ENCODE measurements at places on chromosomes 7 and 10.

DNA sequence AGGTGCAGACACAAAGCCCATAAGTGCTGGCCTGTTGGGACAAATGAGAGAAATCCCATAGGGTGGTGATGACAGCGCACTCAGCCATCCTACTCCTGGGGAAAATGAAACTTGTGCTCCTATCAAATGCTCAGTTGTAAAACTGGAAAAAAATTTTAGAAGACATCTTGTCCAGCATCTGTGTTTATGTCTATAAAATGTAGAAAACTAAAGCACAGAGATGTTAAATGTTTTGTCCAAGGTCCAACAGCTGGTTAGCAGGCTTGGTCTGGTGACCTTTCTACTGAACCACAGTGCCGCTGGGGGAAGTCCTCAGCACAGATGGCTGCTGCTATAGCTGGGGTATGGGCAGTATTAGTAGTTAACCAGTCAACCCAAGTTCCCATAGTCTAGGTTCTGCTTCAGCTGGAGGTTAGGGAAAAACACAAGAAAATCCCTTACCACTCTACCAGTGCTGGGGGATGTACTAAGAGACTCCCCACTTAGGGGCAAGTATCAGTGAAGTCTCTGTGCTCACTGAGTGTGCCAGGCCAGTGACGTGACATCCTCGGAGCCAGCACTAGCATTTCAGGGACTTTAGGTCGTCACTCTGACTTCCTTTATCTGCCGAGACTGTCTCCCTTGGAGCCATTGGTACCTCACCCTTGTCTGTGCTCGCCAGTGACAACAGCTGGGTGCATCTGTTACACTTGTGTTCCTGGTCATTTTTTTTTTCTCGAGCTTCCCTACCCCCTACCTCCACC, 1.9 kb downstream of the TSPAN33 start:
- no peak for DNase-seq

DNA sequence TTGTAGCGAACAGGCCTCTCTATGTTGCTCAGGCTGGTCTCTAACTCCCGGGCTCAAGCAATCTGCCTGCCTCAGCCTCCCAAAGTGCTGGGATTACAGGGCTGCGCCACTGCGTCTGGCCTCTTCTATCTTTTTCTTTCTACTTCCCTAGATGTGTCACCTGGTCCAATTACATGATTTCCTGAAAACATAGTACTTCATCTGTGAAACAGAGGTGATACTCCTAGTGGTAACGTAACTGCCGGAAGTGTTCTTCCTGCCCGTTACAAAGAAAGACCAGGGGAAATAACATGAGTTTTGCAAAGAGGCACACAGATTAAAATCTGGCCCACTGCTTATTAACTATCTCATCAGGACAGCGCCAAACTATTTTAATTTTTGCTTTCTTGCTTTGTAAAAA, 18.4 kb upstream of the HGF start:
- DNase-seq, result no peak

DNA sequence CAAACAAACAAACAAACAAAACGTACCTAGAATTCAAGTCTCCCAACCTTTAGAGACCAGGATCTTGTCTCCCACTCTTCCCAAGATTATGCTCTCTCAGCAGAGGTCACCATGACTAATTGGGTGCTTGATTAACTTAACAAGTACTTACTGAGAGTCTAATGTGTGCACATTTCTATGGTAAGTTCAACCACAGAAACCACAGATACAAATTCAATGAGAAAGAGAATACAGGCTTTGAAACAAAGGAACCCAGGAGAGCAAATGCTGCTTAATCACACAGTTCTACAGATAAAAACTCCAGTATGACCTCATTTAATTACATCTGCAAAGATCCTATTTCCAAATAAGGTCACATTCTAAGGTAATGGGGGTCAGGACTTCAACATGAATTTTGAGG, 142.8 kb downstream of the DNAJC1 start:
- DNase-seq, result no peak

DNA sequence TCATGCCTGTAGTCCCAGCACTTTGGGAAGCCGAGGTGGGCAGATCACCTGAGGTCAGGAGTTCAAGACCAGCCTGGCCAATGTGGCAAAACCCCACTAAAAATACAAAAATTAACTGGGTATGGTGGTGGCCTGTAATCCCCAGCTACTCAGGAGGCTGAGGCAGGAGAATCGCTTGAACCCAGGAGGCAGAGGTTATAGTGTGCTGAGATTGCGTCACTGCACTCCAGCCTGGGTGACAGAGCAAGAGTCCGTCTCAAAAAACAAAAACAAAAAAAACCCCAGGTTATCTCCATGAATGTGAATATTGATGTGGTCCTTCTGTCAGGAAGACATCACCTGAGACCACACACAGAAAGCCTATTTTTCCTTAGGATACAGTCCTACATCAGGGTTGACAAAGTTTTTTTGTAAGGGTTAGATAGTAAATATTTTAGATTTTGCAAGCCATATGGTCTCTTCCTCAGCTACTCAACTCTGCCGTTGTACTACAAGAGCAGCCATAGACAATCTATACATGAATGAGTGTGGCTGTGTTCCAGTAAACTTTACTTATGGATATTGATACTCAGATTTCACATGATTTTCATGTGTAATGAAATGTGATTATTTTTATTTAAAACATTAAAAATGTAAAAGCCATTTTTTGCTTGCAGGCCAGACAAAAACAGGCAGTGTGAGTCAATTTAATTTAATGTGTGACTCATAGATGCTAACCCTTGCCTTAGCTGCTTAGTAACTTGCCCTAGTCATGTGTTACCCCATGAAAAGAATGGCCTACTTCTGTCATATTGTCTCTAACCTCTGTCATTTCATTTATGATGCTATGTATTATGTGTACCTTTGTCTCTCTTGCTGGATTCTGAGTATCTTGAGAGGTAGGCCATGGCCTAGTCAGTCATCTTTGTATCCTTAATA, 78.1 kb downstream of the TPST1 start:
- no peak for DNase-seq

GRCh38 chr7:74026903-74027682, 880 bp upstream of the ELN start:
- peak; percentile 68 for DNase-seq

DNA sequence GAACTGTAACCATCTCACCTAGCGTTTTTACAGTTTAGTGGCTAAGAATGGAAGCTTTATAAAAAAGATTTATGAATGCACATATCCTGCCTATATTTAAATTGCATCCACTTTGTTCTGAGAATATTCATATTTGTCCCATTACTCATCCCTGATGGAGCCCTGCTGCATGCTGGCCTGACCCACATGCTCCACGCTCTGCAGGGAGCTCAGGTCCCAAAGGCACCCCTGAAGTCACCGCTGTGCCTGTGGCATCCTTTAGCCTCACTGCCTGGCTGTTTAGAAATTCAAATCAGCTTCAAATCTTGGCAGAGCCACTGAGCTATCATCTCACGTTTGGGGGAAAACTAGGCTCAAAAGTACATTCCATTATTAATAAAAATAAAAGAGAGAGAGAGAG, 24.4 kb downstream of the C10orf90 start:
- no peak for DNase-seq

- no peak for DNase-seq
Observed at GRCh38 chr7:101172854-101173751, 7.0 kb downstream of the NAT16 start.

- no peak for DNase-seq
Observed at GRCh38 chr10:120806081-120806480, 45.1 kb upstream of the WDR11 start.

- DNase-seq, result peak; percentile 54
Observed at GRCh38 chr7:28754027-28754426, 204.1 kb downstream of the TRIL start.

DNA sequence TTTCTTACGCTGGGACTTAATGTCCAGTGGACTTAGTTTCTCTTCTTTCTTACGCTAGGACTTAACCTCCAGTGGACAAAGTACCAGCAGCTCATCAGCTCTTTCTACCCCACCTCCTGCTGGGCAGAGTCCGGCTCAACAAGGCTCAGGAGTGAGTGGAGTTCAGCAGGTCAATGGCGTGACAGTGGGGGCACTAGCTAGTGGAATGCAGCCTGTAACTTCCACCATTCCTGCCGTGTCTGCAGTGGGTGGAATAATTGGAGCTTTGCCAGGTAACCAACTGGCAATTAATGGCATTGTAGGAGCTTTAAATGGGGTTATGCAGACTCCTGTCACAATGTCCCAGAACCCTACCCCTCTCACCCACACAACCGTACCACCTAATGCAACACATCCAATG, 199.7 kb downstream of the MLLT10 start:
- DNase-seq, result no peak

GRCh38 chr7:112453505-112454171, 3.4 kb downstream of the IFRD1 start:
- peak; percentile 87 for DNase-seq

- no peak for DNase-seq
Observed at GRCh38 chr7:114466917-114467316, 52.3 kb downstream of the FOXP2 start.

DNA sequence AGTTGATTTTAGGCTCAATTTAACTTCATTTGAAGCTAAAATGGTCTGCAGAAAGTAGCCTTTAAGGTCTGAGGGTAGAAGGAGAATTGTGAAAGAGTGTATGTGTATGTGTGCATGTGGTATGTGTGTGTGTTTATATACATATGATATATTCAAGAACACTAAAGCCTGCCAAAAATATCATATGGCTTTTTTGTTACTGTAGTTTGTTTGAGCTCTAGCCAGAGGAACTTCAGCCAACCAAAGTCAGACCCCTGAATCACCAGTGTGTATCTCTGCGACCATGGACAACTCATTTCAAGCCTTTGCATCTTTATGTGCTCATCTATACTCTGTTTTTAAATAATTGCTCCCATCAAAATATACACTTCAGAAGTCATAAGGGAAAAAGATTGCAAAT, 58.4 kb upstream of the HDAC9 start:
- peak; percentile 1 for DNase-seq

DNA sequence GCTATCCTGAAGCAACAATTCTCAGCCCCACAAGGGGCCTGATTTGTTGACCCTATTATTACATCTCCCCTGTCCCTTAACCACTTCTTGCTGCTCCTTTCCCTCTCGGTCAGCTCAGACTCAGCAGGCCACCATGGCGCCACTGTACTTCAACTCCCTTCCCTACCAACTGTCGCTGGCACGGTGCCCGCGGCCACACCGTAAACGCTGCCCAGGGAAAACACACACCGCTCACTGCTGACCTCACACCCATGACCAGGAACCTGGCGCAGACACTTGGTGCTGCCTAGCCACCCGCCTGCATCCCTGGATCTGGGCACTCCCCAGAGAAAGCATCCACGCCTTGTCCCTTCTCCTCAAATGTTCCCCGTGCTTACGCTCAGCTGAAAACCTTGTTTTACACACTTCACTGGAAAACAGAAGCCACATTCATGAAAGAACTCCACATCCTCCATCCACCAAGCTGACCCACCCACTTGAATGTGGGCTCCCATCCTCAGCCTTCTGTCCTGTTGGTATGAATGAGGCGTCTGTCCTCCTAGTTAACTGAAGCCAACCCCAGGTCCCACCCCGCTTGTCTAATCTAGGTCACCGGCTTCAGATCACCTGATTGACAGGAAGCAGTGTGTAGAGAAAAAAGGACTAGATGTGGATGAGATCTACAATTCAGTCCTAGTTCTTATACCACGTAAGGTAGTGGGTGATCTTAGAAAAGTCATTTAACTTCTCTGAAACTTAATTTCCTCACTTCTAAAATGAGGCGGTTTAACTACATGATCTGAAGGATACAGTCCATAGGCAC, 28.5 kb upstream of the CRYGN start:
- DNase-seq, result no peak

GRCh38 chr10:13707156-13707881, 120.6 kb downstream of the PRPF18 start:
- peak; percentile 94 for DNase-seq

- peak; percentile 39 for DNase-seq
Observed at GRCh38 chr7:76310102-76310957, 7.9 kb downstream of the HSPB1 start.

GRCh38 chr7:26944501-26945358, 80.3 kb upstream of the SKAP2 start:
- DNase-seq, result peak; percentile 63

- no peak for DNase-seq
Observed at GRCh38 chr10:28139138-28139537, 140.3 kb upstream of the ODAD2 start.

DNA sequence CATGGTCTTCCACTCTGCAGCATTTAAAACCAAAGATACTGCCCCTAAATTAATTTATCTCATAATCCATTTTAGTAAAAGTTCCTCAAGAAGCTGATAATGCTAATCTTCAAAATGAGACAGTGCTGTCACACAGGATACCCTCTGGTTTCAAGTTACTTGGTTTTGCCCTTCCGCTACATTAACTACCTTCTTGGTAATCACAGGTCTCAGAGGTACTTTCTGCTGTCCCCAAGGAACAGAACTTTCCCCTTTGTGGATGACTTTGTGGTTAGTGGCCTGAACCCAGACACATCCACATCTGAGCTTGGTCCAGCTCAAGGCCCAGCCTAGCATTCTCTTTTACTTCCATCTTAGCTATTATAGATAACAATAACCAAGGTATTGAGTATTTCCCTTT, 88.8 kb upstream of the TMEM26 start:
- DNase-seq, result no peak

DNA sequence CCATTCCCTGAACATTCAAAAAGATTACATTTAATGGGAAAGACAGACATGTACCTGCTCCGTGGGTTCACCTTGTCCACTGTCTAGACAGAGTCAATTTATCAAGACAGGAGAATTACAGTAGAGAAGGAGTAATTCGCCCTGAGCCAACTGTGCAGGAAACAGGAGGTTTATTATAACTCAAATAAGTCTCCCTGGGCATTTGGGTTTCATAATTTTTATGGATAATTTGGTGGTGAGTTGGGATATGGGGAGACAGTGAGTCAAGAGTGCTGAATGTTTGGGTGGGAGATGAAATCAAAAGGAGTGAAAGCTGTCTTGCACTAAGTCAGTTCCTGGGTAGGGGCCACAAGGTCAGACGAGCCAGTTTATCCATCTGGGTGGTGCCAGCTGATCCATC, 165.9 kb upstream of the NAMPT start:
- no peak for DNase-seq

DNA sequence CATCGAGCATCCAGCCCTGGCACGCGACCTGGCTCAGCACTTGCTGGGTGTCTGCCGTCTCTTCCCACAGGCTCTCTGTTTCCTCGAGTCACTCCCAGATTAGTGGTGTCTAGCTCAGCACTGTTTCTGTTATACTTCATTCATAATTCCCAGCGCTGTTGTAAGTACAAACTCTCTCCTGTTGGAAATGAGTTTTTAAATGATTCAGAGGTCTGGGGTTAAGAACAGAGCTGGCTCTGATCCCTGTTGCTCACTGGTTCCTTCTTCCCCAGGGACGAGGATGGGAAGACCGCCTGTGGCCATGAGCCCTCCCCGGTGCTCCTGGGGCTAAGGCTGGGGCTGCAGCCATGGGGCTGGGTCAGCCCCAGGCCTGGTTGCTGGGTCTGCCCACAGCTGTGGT, 17.3 kb upstream of the C10orf95 start:
- no peak for DNase-seq

All from skin of body (tissue), 3 donors.